Fibroblast of lung (primary cell): ENCODE measurements at places on chromosomes 12 and 14.

DNA sequence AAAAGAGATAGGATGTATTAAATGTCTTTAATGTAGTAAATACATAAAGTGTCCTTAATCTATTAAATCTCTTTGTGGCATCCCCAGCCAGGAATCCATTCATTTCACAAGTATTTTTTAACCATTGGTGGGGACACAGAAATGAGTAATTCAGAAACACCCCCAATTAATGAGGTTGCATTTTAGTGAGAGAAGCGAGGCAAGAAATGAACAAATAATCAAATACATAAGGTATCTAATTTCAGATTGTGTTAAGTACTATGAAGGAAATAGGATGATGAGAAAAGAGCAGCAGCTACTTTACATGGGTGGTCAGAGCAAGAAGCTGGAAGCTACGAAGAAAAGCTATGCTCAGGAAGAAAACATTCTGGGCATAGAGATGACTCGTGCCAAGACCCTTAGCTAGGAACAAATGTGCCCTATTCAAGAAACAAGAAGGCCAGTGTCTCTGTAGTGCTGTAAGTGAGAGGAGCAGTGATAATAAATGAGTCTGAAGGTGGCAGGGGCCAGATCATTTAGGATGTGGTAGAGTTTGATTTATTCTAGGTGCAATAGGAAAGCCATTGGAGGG lies 60.5 kb upstream of the IGF1 start:
- DNase-seq: no peak

GRCh38 chr12:19482036-19482435 lies 42.7 kb downstream of the AEBP2 start:
- DNase-seq: no peak

- DNase-seq: peak; percentile 34
These were observed 57.3 kb upstream of the ELK3 start for GRCh38 chr12:96136725-96137378.

GRCh38 chr12:31562594-31563328 lies 28.2 kb downstream of the DENND5B start:
- no peak for DNase-seq

DNA sequence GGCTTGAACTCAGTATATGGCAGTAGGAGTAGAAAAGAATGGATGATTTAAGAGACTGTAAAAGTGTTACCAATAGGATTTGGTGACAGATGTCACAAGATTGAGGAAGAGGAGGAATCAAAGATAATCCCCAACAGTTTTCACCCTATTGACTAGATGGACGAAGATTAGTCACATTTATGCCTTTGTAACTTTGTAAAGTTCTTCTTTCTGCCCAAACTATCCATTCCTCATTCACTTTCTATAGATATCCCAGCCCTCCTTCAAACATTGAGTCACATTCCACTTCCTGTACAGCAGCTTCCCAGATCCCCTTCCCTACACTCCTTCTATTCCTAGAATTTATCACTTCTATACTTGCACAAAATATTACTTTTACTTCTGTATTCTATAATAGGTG lies 207.9 kb downstream of the BTG1 start:
- DNase-seq: no peak

GRCh38 chr14:105157872-105158271 lies 10.7 kb downstream of the JAG2 start:
- no peak for DNase-seq

- DNase-seq: no peak
These were observed at the start of gene KCNK13 for GRCh38 chr14:90061685-90062126. TSS of gene KCNK13 (plus strand) at chr14:90061994. CDS start at chr14:90062206, 212 bp downstream.

GRCh38 chr14:92387578-92387977 lies 64.6 kb downstream of the SLC24A4 start:
- DNase-seq: no peak

- DNase-seq: no peak
These were observed 39.6 kb downstream of the CDKL1 start for GRCh38 chr14:50357124-50357523.

DNA sequence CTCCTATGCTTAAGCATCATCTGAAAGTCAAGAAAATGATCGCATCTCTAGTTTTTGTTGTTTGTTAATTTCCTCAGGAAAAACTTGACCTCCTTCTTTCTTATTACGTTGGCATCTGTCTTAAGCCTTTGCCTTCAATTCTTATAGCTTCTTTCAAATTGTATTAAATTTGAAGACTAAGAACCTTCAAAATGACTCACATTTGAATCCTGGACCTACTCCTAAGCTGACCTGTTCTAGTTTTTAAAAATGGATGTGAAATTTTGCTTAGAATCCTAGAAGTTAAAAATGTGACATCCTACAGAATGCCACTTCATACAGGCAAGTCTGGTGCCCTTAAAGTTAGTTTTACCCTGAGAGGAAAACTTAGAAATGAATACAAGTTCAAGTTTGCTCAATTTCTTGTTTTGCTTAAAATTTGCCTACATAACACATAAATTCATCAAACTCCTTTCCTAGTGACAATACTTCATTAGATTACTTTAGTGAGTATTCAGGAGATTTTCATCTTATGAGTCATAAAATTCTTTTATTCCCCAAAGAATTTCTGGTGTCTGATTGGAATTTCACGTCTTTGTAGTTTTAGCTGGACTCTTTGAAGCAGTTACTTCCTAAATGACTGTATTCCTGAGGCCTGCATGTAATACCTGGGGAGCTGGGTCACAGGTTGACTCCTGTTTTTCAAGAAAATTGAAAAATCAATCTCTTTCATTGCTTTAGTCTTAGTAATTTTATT lies 152.3 kb downstream of the MSRB3 start:
- DNase-seq: peak; percentile 42

- no peak for DNase-seq
These were observed 205.6 kb upstream of the RGS6 start for GRCh38 chr14:71726580-71727021.

GRCh38 chr14:88248606-88249005 lies 74.5 kb downstream of the KCNK10 start:
- DNase-seq: peak; percentile 23

- DNase-seq: peak; percentile 2
These were observed 31.3 kb upstream of the VSX2 start for GRCh38 chr14:74207943-74208342.
